ENCODE measurements at places on chromosomes 1 and 21.
A peak's percentile ranks its signal among the peaks of the same experiment; 100 is the strongest.

GRCh38 chr1:94899756-94900155 is 27.2 kb downstream of the CNN3 start:
- no peak for DNase-seq

DNA sequence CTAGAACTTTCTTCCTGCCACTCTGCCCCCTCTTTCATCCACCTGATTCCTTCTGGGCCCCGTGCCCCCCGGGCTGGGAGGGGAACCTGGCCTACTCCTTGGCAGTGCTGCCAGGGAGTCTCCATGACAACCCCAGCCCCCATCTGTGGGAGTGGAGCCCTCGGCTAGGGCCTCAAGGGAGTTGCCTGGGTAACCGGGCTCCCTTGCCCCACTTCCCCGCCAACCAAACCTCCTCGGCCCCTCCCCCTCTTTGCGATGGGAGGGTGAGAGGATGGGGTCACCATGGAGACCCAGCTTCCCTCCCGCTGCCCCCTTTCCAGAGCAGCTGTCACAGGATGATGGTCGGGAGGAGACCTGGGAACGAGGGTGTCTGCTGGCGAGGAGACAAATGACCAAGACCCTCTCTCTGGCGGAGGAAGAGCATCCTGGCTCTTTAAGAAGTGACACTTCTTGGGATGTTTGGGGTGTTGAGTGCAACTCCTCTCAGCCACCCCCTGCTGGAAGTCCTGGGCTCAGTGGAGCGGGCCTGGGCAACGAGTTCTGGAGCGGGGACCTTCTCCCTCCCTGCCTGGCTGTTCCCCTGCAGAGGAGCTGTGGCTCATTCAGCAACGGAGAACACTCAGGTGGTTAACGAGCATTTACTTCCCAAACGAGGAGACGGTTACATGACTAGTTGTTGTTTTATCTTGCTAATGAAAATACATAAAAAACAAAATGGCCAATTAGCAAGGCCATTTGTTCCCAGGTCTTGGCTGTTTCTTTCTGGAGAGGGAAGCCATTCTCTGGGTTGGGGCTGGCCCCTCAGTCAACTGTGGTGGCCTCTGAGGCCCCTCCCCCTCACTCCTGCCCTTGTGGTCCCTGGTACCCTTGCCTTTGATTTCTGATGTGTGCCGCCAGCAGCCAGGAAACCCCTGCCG is 82.8 kb downstream of the UBIAD1 start:
- DNase-seq: no peak

GRCh38 chr21:25813917-25814316 is 79.1 kb downstream of the GABPA start:
- no peak for DNase-seq

DNA sequence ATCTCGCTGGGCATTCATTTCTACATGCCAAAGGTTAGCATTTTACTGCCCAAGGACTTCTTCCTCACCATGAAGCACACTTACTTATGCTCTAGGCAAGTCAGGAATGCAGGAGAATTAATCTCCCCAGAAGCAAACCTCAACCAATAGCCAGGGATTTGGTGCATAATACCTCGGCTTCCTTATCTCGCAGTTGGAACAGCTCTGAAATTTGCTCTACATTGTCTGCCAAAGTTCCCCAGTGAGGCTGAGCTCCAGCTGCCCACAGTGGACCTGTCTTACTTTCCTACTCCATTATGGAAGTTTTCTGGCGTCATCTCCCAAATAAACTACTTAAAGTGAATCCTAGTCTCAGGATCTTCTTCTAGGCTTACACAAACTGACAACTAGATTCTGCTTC is 57.6 kb upstream of the PPM1J start:
- DNase-seq: no peak

GRCh38 chr1:162944974-162945674 is 84.1 kb upstream of the CCDC190 start:
- DNase-seq: no peak

DNA sequence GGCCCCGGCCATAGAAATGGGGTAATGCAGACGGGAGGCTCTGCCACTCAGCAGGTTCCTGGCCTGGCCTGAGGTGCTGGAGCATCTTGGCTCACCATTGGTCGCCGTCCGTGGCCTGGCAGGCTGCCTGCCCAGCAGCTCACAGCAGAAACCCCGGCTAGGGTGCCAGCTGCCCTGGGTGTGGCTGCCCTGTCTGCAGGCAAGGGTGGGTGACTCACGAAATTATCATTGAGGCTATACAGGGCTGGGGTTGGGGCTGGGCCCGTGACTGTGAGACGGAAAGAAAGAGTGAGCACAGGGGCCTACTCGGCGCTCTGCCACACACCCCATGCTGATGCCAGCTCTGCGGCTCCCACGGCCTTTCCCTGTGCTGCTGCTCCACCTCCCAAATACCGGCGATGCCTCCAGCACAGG is 8.0 kb upstream of the PKP1 start:
- peak; percentile 79 for DNase-seq
